ENCODE measurements at places on chromosomes 2 and 18.

GRCh38 chr18:74492259-74492658, 3.9 kb upstream of the CNDP2 start:
- DNase-seq: no peak

GRCh38 chr2:213863541-213863940, 547.3 kb upstream of the VWC2L start:
- no peak for DNase-seq

GRCh38 chr2:176924909-176925534, 287.6 kb upstream of the HNRNPA3 start:
- no peak for DNase-seq

DNA sequence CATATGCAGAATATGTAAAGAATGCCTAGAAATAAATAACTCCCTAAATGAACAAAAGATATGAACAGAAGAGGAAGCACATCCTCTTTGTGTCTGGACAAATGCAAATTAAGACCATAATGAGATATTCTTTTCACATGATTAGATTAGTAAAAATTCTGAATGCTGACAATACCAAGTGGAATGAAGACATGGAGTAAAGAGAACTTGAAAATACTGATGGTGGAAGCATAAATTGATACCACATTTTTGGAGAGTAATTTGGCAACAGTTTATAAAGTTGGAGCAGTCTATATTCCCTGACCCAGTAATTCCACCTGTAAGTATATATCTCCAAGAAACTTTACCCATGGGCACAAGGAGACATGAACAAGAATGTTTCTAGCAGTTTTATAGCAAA, 130.0 kb downstream of the CAPN13 start:
- DNase-seq: no peak

DNA sequence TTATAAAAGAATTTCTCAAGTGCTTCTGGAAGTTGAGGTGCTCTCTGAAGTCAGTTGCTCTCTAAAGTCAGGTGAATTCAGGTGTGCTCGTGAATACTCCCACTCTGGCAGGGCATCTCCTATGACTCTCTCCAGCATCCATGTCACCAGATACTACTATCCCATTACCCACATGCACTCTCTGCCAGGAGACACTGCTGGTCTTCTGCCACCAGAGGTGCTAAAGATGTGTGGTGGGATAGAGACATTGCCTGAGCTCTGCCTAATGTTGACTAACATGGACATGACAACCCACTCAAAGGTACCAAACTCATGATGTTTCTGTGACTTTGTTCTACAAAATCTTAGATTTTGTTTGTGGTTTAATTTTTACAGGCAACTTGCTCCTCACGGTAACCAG, 106.4 kb upstream of the HNRNPA3 start:
- DNase-seq: no peak

- DNase-seq: no peak
These were observed 78.5 kb downstream of the MDH1 start for GRCh38 chr2:63667132-63667700.

DNA sequence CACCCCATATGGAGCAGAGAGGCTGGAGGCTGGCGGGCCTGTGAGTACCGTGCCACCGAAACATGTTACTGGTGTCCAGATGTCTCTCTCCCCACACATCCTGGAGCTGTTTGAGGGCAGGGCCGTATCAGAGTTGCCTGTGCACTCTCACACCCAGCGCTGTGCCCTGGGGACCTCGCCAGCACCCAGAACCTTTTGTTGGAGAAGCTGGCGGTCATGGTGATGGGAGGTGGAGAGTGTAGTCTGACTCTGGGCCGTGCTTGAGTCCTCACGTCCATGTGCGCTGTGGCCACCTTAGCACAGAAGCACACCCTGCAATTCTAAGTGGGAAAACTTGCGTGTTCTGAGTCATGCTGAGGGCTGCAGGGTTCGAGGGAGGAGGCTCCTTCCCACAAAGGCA, 259.2 kb downstream of the NDUFA10 start:
- no peak for DNase-seq

GRCh38 chr2:28231110-28231631, 161.5 kb upstream of the FOSL2 start:
- DNase-seq: peak; percentile 17

GRCh38 chr2:237074211-237074993, 11.3 kb upstream of the COPS8 start:
- no peak for DNase-seq

DNA sequence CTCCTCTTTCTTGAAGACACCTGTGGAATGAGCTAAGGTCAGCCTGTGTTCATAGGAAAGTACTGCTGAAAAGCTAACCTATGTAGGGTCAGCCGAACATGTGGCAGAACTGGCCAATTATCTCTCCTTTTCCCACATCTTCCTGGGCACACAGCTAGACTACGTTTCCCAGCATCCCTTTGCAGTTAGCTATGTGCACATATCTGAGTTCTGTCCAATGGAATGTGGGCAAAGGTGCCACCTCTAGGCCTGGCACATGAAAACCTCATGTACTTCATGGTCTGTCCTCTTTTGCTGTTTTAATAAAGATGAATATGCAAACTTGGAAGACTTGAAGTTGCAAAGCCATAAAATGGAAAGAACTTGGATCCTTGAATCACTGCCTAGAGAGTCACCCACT, 352.6 kb downstream of the TNS1 start:
- no peak for DNase-seq

GRCh38 chr18:366466-367061, 98.7 kb upstream of the THOC1 start:
- DNase-seq: no peak

DNA sequence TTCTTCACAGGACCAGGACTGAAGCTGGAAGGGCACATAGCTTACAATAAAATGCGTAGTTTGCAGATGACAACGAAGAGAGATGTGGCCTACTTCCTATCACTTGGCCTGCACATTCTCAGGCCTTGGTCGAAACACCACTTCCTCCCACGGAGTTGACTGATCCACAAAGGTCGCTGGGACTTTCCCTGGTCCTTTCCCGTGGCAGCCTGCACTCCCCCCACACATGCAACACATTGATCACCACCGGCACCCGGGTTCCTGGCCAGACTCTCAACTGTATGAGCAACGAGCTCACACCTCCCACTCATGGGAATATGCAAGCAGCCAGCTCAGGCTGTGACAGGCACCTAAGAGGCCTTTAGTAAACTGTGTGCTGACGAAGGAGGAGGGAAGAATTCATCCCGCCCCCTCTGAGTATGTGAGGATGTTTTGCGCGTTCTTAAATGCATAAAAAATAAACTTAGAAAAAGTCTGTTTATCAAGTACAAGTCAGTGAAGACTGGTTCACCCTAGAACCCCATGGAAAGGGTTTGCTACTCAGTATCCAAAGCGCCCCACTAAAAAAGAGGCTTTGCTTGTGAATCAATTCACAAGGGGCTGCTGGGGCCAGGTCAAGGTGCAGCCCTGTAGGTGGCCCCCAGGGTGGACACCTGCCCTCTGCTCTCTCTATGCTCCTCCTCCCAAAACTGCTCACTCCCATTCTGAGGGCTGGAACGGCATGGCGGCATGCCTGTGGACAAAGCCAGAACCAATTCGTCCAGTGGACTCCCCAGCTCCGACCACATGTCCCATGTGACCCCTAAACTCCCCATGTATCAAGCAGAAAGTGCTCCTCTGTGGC, 154.3 kb downstream of the EIPR1 start:
- no peak for DNase-seq

DNA sequence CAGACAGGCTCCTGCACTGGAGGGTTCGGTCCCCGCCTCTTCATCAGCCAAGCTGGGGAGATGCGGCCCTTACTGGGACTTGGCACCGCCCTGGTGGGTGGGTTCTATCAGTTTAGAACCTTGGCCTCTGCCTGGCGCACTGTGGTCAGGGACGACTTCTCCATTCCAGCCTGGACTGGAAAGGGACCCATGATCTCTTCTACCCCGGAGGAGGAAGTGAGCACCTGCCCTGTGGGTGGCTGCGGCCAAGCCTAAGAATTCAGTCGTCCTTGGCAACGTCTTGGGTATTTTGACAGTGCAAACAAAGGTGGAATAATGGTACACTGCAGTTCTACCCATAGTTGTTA, 106.9 kb upstream of the CD302 start:
- peak; percentile 77 for DNase-seq

DNA sequence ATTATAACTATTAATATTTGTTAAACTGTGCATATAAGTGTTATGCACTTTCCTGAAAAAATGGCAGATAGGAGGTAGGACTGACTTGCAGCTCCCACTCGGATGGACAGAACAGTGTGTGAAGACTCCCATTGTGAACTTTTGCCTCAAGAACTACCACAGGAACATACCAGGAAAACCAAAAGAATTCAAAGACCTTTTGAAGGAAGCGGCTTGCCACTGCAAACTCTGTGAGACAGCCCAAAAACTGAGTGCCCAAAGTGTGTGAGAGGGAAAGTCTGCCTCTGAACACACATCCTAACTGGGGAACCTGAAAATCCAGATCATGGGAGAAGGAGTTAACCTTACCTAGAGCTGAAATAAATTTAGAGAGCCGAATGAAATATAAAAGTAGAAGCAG, 171.0 kb downstream of the ZBTB7C start:
- DNase-seq: no peak

DNA sequence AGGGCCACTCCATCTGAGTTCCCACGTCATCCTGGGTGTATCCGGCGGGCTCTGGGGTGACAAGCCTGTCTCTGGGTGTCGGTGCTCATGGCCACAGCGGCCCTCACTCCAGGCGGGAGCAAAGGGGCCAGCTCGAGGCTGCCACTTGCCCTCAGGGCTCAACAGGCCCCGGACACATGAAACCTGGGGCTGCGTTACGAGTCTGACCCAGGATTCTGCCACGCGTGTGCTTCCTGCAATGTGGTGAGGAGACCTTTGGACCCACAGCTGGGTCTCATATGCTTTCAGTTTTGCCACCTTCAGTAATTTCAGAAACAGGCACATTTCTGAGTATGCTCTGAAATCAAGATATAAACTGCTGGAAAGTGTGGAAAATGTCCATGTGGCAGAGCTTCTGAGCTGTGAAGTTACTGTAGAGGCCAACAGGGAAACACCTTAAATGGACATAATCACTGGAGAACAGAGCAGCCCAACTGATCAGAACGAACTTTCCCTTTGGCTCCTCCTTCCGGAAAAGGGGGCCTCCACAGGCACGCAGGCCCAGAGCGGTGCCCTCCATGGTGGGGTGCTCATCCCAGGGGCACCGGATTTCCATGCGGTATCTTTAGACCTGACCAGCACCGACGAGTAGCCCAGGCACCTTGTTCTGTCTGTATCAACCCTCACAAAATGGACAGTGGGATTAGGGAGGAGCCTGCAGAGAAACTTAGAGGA, 14.1 kb downstream of the PER2 start:
- no peak for DNase-seq

DNA sequence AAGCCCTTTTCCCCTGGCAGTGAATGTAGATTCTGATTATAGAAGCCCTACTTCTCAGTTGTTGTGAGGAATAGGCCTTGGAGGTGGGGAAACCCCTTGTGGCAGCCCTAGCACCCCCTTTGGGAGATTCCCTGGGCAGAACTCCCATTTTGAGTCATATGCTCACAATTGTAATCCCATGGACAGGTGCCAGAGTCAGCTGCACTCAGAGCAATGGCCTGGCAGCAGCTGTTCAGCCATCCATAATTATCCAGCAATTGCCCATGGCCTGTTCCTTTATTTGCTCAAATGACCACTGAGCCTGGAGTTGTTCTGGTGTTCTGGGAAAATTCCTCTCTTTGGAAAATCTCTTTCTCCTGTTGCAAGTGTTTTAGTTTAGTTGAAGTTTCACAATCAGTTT, 71.7 kb downstream of the PTRHD1 start:
- peak; percentile 21 for DNase-seq

DNA sequence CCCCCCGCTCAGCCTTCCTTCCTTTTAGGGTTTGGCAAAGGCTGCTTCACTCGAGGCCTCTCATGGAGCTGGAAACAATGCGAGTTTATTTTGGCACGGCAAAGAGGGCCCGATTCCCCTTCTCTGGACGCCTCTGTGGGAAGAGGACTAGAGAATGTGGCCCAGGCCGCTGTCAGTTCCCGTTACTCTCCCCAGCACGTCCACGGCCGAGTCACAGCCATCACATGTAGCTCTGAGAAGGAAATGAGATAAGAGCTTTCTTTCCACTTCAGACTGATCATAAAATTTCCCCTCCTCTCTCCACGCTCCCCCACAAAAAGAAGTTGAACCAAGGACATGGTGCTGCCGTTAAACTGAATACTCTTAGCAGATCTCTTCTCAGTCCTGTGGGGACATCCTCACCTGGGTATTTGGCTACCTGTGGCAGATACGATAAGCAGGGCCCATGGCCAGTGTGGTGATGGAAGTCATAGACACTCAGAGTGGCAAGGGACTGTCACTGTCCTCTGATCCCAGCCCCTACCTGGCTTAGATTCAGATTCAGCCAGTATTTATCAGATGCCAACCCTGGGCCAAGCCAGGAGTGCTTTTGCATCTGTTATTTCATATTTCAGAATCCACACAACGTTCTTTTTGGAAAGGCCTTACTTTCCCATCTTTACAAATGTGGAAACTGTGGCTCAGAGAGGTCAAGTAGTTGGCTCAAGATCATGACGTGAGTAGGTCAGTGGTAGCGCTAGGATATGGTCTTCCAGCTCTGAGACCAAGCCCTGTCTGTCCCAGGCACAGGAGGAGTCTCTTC, 101.2 kb downstream of the MCFD2 start:
- DNase-seq: no peak

GRCh38 chr2:219857751-219858150, 230.3 kb downstream of the SLC4A3 start:
- no peak for DNase-seq

- DNase-seq: no peak
These were observed 18.1 kb downstream of the LAPTM4A start for GRCh38 chr2:20033322-20033721.

DNA sequence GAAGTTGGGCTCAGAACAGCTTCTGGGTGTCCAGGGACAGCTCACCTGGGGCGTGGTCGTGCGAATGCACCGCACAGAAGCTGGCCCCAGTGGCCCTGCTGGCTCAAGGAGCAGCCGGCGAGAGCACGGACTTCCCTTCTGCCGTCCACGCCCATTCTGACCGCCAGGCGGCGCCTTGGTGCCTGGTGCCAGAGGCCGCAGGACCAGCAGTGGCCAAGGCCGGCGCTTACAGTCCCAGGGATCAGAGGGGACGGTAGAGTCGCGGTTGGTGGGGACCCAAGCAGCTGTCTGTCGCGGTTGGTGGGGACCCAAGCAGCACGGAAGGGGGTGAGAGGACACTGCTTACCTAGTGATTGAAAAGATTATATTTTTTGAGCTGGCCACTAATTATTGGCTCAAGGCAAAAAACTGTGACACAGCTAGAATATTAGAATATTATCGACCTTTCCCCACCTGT, 25.7 kb downstream of the NPPC start:
- DNase-seq: peak; percentile 66

GRCh38 chr2:108634011-108634410, 85.3 kb upstream of the RANBP2 start:
- no peak for DNase-seq

DNA sequence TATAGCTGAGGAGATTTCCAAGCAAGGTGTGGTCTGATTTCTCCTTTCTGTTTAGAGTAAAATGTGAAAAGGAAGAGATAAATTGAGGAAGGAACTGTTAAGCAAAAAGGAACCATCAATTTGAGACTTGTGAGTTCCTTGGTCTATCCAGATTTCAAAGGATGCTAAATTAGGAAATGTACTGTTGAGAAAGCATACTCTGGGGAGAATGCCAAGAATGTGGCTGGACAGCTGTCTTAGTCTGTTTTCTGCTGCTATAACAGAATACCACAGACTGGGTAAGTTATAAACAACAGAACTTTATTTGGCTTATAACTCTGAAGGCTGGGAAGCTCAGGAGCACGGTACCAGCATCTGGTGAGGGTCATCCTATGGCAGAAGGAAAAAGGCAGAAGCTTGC, 1097.2 kb downstream of the TDRD15 start:
- no peak for DNase-seq
